NCI-H510A (cell line): ENCODE measurements at places on chromosomes 16 and 17.

GRCh38 chr17:28662527-28662829 lies 473 bp downstream of the SUPT6H start:
- no peak for DNase-seq

DNA sequence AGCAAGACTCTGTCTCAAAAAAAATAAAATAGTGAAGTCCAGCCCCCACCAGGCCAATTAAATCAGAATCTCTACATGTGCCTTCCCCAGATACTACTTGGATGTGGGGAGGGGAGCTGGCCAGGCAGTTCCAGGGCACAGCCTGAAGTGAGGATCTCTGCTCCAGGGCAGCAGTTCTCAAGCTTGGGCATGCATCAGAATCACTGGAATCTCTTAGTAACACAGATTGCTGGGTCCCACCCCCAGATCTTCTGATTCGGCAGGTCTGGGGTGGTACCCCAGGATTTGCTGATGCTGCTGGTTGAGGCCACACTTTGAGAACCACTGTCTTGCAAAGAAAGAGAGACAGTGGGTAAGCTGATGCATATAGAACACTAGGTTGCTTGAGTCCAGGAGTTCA lies 8.3 kb upstream of the CDH5 start:
- no peak for DNase-seq

GRCh38 chr16:82755570-82756282 lies 129.0 kb downstream of the CDH13 start:
- DNase-seq = no peak

DNA sequence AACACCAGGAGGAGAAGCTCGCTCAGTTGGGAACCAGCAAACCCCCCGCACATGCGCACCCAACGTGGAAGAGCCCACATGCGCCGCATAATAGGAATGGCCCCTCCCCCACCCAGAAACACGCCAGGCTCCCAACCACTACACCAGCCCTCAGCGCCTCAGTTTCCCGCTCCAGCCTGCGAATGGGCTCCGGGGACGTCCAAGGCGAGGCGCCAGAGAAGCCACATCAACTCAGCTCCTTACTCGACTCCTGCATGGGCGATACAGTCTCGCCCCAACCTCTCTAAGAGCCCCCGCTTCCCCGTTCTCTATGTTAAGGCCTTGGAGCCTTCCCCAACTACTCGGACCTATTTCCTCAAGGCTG lies 504 bp downstream of the SRSF1 start:
- peak; percentile 54 for DNase-seq

- DNase-seq = no peak
Observed at GRCh38 chr17:68599091-68599490, 2.1 kb downstream of the FAM20A start.
